ENCODE measurements at places on chromosomes 3 and 15. TPM values are rescaled to one million over a fixed set of nuclear protein-coding genes. Genes with fewer than 3 reads are reported as not detected.

NTRK3 gene
- total RNA-seq, result not detected

GPR149 gene
- not detected for total RNA-seq

COMMD2 gene
- 77.1 TPM for total RNA-seq

HTR3E gene
- total RNA-seq, result not detected

DNA sequence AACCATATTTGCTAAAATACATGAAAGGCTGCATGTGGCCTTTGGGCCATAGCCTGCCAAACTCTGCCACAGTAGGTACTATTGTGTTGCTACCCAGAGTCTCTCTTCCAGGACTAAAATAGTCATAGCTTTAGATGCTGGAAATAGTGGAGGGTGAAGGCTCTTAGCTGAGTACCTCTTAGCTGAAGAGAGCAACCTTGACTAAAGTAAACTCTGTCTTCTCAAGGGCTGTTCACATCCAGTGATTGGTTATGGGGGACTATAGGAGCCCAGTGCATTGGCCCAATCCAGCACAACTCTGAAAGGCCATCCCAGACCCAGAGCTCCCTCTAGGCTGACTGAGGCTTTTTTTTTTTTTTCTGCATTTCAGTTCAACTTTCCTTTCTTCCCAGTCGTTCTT is 117.8 kb upstream of the ACP3 start:
- H3K36me3 ChIP-seq, result no peaks in the 10 kb centered on the region
- no peaks in the 10 kb centered on the region for H3K27me3 ChIP-seq
- H3K27ac ChIP-seq, result no peak overlapping the region
- H3K4me1 ChIP-seq, result no peaks in the 10 kb centered on the region
- no peak overlapping the region for H3K4me3 ChIP-seq

- DNase-seq, result peak; percentile 22
- no peaks in the 10 kb centered on the region for H3K36me3 ChIP-seq
- H3K4me3 ChIP-seq, result no peak overlapping the region
- no peak overlapping the region for H3K27ac ChIP-seq
These were observed 359.7 kb upstream of the ROPN1 start for GRCh38 chr3:124351430-124352148.

DNA sequence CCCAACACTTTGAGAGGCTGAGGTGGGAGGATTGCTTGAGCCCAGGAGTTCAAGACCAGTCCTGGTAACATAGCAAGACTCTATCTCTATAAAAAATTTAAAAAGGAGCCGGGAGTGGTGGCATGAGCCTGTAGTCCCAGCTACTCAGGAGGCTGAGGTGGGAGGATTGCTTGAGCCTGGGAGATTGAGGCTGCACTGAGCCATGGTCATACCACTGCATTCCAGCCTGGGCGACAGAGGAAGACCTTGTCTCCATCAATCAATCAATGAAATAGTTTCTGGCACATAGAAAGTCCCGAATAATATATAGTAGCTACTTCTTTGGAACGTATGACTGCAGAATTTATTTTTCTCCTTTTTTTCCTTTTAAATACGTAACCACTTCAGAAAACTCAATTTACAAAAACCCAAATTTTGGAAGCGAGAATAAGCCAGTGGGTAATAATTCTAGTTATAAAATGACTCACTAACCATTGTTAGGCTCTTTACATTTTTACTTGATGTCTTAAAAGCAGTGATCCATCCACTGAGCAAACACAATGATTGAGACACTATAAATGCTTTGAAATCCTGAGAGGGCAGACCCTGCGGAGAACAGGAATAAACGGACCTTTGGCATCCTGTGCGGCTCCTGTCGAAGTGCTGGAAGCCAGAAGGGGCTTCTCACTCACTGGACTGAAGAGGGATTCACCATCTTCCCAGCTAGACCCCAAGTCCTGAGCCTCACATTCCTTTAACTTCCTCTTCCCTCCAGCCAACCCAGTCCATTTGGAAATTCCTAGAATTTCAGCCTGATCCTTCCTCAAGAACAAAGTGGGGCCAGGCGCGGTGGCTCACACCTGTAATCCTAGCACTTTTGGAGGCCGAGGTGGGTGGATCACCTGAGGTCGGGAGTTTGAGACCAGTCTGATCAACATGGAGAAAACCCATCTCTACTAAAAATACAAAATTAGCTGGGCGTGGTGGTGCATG is 68.4 kb upstream of the MFGE8 start:
- no peak overlapping the region for H3K27ac ChIP-seq
- DNase-seq, result no peak
- H3K4me3 ChIP-seq, result no peak overlapping the region

DNA sequence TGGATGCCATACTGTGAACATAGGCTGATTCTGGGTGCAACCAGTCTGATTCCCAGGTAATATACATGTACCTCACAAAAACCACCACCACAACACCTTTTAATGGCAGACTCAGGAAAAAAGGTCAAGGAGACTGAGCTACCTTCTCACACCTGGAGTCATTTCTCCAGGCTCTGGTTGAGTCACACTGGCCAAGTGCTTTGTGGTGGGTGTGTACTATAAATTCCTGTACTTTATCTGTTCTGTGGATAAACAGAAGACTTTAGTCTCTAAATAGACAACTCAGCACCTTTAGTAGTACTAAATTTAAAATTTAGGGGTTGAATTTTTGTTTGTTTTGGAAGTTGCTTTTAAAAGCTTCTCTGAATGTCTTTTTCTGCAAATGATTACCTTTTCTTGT is 46.7 kb downstream of the TOP2B start:
- no peak for DNase-seq
- H3K27ac ChIP-seq, result no peak overlapping the region
- H3K4me3 ChIP-seq, result no peak overlapping the region
- no peaks in the 10 kb centered on the region for H3K27me3 ChIP-seq
- H3K4me1 ChIP-seq, result no peaks in the 10 kb centered on the region
- peaks cover 7% of the 10 kb centered on the region for H3K36me3 ChIP-seq

- no peaks in the 10 kb centered on the region for H3K27me3 ChIP-seq
- no peak overlapping the region for H3K4me3 ChIP-seq
- H3K36me3 ChIP-seq, result no peaks in the 10 kb centered on the region
- peak overlapping the region; percentile 81 for H3K27ac ChIP-seq
These were observed 24.9 kb upstream of the RASGRP1 start for GRCh38 chr15:38589502-38589901.

GRCh38 chr3:188476935-188477334 is 323.0 kb downstream of the LPP start:
- H3K4me3 ChIP-seq, result no peak overlapping the region
- no peaks in the 10 kb centered on the region for H3K27me3 ChIP-seq
- H3K4me1 ChIP-seq, result peaks cover 15% of the 10 kb centered on the region
- H3K27ac ChIP-seq, result no peak overlapping the region

GRCh38 chr3:195911041-195911945 is 2.9 kb upstream of the TNK2 start:
- no peak overlapping the region for H3K4me3 ChIP-seq
- no peak overlapping the region for H3K27ac ChIP-seq
- peaks cover 32% of the 10 kb centered on the region for H3K4me1 ChIP-seq
- peaks cover 25% of the 10 kb centered on the region for H3K36me3 ChIP-seq

GRCh38 chr15:66580643-66581042 is 14.8 kb upstream of the LCTL start:
- no peak for DNase-seq
- H3K4me3 ChIP-seq, result no peak overlapping the region
- no peaks in the 10 kb centered on the region for H3K4me1 ChIP-seq
- H3K27me3 ChIP-seq, result peaks cover under 1% of the 10 kb centered on the region
- no peak overlapping the region for H3K27ac ChIP-seq

GRCh38 chr15:30036036-30036703 is 46.6 kb upstream of the GOLGA8J start:
- no peak overlapping the region for H3K4me3 ChIP-seq
- H3K27ac ChIP-seq, result no peak overlapping the region
- no peaks in the 10 kb centered on the region for H3K4me1 ChIP-seq
- H3K36me3 ChIP-seq, result no peaks in the 10 kb centered on the region
- DNase-seq, result no peak
- H3K27me3 ChIP-seq, result peaks cover 13% of the 10 kb centered on the region

- H3K4me3 ChIP-seq, result no peak overlapping the region
- H3K36me3 ChIP-seq, result no peaks in the 10 kb centered on the region
- no peak overlapping the region for H3K27ac ChIP-seq
- no peaks in the 10 kb centered on the region for H3K27me3 ChIP-seq
- no peak for DNase-seq
- H3K4me1 ChIP-seq, result no peaks in the 10 kb centered on the region
These were observed 47.4 kb downstream of the CLDN18 start for GRCh38 chr3:138057384-138057783.

DNA sequence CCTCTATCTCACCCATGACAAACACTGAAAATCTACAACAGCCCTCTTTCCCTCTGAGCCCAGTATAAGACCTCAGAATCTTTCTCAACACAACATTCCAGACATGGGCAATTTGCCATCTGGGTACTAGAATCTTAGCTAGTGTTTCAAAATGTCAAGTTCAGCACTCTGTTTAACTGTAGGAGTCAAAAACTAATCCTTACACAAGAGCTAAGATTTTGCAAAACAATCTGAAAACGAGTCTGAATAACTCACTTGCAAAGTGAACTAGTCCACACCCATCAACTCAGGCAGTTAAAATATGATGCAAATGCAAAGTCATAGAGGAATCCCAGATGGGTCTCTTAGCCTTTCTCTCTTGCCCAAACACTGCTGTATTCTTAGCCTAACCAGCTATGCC is 67.8 kb downstream of the GPR176 start:
- no peaks in the 10 kb centered on the region for H3K36me3 ChIP-seq
- no peaks in the 10 kb centered on the region for H3K27me3 ChIP-seq
- H3K4me1 ChIP-seq, result no peaks in the 10 kb centered on the region
- H3K4me3 ChIP-seq, result no peak overlapping the region

- H3K27me3 ChIP-seq, result no peaks in the 10 kb centered on the region
- no peak overlapping the region for H3K27ac ChIP-seq
- peaks cover 9% of the 10 kb centered on the region for H3K4me1 ChIP-seq
- no peak for DNase-seq
- H3K4me3 ChIP-seq, result no peak overlapping the region
These were observed 60.6 kb upstream of the IL12A start for GRCh38 chr3:159928071-159928491.

DNA sequence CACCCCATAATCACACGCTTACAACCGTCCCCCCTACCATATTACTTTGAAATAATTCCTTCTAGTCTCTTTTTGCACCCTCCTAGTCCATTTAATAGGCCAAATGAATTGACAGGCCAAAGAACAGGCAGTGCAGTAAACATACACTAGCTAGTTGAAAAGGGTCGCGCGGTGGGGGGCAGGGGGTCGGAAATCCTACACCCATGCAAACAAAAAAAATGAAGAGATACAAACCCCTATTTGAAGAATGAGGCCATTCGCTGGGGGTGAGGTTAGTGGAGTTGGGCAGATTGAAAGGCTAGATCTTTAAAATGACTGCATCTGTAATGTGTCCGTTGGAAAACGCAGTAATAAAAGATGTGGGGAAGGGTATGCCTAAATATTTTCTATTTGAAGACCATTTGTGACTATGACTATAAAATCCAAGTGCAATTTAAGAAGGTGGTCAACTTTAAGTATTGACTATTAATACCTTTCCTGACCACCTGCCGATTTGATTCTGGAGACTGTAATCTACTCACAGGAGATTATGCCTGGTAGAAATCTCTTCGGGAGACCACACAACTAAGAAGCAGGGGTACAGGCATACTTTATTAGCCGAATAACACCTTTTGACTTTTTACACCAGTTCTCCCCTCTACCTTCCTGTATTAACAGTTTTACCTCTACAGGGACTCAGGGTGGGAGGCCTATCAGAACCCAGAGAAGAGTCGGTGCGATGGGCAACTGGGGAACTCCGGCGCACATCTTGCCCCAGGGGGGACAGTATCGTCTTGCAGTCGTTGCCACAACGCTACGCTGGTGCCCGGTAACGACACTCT is 762 bp upstream of the ARL6 start:
- no peaks in the 10 kb centered on the region for H3K27me3 ChIP-seq
- no peak for DNase-seq
- peaks cover 14% of the 10 kb centered on the region for H3K36me3 ChIP-seq

- peaks cover 50% of the 10 kb centered on the region for H3K4me1 ChIP-seq
- H3K27ac ChIP-seq, result peak overlapping the region; percentile 91
These were observed 17.6 kb downstream of the TKT start for GRCh38 chr3:53238051-53238850.

DNA sequence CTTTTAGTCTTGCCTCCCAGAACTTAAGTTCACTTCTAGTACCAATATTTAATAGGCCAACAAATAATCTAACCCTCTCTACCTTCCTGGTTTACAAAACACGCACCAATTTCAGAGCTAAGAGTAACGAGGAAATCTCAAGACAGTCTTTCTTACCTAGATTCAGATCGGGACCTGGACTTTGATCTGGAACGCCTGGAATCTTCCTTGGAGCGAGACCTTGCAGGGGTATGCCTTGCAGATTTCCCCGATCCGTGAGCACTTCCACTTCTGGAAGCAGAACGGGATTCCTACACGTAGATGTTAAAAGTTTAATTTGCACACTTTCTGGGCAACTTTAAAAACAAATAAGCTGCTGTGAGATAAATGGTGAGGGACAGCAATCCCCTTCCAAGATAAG is 11.4 kb downstream of the TRA2B start:
- H3K27ac ChIP-seq, result peak overlapping the region; percentile 46
- peak overlapping the region; percentile 95 for H3K4me3 ChIP-seq
- H3K27me3 ChIP-seq, result no peaks in the 10 kb centered on the region
- H3K36me3 ChIP-seq, result peaks cover 95% of the 10 kb centered on the region

GRCh38 chr3:133125802-133126201 is 87.6 kb downstream of the TMEM108 start:
- DNase-seq, result no peak
- no peaks in the 10 kb centered on the region for H3K36me3 ChIP-seq
- peaks cover 8% of the 10 kb centered on the region for H3K4me1 ChIP-seq
- H3K4me3 ChIP-seq, result no peak overlapping the region
- H3K27ac ChIP-seq, result no peak overlapping the region

DNA sequence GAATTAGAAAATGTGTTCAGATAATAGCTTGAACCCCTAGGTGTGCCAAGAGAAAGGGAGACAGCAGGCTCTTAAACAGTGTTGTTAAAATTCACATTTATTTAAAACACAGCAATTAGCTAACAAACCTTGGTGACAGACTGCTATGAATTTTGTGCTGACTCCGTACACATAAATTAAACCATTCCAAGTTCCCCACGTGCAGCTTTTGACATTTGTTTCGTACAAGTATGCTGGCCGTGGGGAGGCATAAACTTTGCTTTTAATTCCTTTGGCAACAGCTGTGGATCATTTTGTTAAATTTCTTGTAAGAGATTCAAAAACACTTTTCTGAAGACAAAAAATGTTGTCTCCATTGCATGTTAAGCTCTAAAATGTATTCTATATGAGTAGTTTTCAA is 465.3 kb downstream of the FGF12 start:
- no peak overlapping the region for H3K27ac ChIP-seq
- H3K27me3 ChIP-seq, result no peaks in the 10 kb centered on the region
- DNase-seq, result no peak
- H3K36me3 ChIP-seq, result no peaks in the 10 kb centered on the region
- H3K4me3 ChIP-seq, result no peak overlapping the region
- H3K4me1 ChIP-seq, result no peaks in the 10 kb centered on the region

DNA sequence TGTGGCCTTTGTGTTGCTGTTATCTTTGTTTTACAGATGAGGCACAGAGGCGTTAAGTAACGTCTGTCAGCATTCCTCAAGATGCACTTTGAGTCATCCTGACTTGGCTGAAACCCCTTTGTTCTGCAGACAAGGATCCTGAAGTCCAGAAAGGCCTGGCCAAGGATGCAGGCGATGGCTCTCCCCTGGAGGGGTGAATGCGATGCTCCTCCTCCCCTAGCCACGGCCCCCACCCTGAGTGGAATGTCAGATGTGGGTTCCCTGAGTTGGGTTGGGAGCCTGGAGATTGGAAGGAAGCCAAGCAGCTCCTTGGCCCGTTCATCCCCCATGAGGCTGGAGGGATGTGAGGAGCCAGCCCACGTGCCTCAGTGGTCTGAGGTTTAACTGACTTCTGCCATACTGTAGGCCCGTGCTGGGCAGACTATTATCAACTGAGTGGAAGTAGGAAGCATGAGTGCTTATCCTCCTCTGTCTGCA is 43.3 kb downstream of the POMGNT2 start:
- no peak overlapping the region for H3K4me3 ChIP-seq
- no peaks in the 10 kb centered on the region for H3K4me1 ChIP-seq
- no peaks in the 10 kb centered on the region for H3K36me3 ChIP-seq
- no peak for DNase-seq
